ENCODE measurements at places on chromosomes 16 and 17. TPM values are rescaled to one million over a fixed set of nuclear protein-coding genes. Genes with fewer than 3 reads are reported as not detected.

The ABCC11 gene
- 0.04 TPM for total RNA-seq

The TNP2 gene
- not detected for total RNA-seq

The GPT2 gene
- total RNA-seq = 19.0 TPM

The CLEC18A gene
- total RNA-seq = 0.44 TPM

The RTN4RL1 gene
- total RNA-seq = 1.8 TPM

The IL21R gene
- total RNA-seq = 0.04 TPM

The ADAMTS18 gene
- 0.71 TPM for total RNA-seq

The SLC12A3 gene
- 0.04 TPM for total RNA-seq

The MSLN gene
- 0.31 TPM for total RNA-seq

The ACE gene
- total RNA-seq = 5.1 TPM

The KRTAP4-5 gene
- not detected for total RNA-seq

The TBKBP1 gene
- total RNA-seq = 14.4 TPM

DNA sequence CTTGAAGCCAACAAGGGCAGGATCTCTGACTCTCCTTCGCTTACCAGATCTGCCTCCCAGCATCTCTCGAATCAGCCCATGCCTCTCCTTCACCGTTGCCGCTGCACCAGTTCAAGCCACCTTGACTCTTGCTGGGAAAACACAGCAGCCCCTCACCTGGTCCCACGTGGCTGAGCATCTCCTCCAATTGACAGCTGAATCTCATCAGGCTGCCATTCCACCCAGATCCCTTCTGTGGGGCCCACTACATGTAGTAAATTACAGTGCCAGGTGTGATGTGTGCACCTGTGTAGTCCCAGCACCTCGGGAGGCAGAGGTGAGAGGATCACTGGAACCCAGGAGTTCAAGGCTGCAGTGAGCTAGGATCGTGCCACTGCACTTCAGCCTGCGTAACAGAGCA, 37.8 kb upstream of the C16orf78 start:
- H3K4me1 ChIP-seq = no peaks in the 10 kb centered on the region
- no peak overlapping the region for H3K27ac ChIP-seq
- no peak overlapping the region for H3K4me3 ChIP-seq
- peaks cover 2% of the 10 kb centered on the region for H3K27me3 ChIP-seq
- DNase-seq = no peak
- H3K36me3 ChIP-seq = no peaks in the 10 kb centered on the region

- no peaks in the 10 kb centered on the region for H3K4me1 ChIP-seq
- H3K27ac ChIP-seq = no peak overlapping the region
- no peak for DNase-seq
- no peak overlapping the region for H3K4me3 ChIP-seq
- H3K27me3 ChIP-seq = no peaks in the 10 kb centered on the region
- H3K36me3 ChIP-seq = peaks cover 77% of the 10 kb centered on the region
These were observed 15.9 kb downstream of the KPNB1 start for GRCh38 chr17:47665655-47666054.

GRCh38 chr16:81180578-81180977, 57.9 kb upstream of the BCO1 start:
- H3K36me3 ChIP-seq = no peaks in the 10 kb centered on the region
- H3K4me3 ChIP-seq = no peak overlapping the region
- no peaks in the 10 kb centered on the region for H3K27me3 ChIP-seq
- no peak for DNase-seq

GRCh38 chr17:45965812-45966211, 33.2 kb upstream of the STH start:
- no peaks in the 10 kb centered on the region for H3K36me3 ChIP-seq
- peaks cover 10% of the 10 kb centered on the region for H3K27me3 ChIP-seq
- peak; percentile 18 for DNase-seq
- no peak overlapping the region for H3K27ac ChIP-seq

- H3K4me3 ChIP-seq = no peak overlapping the region
- peak; percentile 82 for DNase-seq
- H3K27me3 ChIP-seq = peaks cover 7% of the 10 kb centered on the region
These were observed 267.2 kb downstream of the PARN start for GRCh38 chr16:14362774-14363371.

DNA sequence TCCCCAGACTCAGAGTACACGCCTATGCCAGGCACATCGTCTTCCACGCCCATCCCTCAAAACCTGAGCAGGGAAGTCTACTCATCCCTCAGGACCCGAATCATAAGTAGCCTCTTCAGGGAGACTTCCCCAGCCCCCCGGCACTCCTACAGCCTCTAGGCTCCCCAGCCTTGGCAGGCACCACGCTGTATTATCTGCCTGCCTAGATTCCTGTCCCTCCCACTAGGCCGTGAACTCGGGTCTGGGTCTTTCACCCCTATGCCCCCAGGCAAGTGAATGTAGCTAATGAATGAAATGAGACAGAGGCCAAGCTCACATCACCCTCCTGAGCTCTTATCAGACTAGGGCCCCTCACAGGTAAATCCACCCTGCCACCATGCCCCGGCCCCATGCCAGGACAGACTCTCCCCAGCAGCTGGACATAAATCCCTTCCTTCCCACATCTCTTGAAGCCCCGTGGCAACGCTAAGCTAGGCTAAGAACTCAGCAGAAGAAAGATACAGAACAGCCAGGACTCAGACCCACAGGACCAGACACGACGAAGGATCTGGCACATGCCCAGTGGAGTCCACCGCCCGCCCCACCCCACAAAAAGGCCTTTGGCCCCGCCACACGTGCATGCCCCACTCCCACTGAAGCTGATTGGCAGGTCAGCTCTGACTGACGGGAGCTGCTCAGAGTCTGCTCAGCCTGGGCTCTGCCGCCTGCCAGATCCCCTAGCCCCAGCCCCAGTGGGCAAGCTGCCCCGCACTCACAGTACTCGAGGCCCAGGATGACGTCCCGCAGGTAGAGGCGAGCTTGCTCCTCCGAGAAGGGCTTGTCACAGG, 13.0 kb downstream of the CAMKK1 start:
- H3K36me3 ChIP-seq = peaks cover 42% of the 10 kb centered on the region
- peaks cover 34% of the 10 kb centered on the region for H3K4me1 ChIP-seq
- H3K27ac ChIP-seq = peak overlapping the region; percentile 65
- no peak overlapping the region for H3K4me3 ChIP-seq
- peak; percentile 50 for DNase-seq

DNA sequence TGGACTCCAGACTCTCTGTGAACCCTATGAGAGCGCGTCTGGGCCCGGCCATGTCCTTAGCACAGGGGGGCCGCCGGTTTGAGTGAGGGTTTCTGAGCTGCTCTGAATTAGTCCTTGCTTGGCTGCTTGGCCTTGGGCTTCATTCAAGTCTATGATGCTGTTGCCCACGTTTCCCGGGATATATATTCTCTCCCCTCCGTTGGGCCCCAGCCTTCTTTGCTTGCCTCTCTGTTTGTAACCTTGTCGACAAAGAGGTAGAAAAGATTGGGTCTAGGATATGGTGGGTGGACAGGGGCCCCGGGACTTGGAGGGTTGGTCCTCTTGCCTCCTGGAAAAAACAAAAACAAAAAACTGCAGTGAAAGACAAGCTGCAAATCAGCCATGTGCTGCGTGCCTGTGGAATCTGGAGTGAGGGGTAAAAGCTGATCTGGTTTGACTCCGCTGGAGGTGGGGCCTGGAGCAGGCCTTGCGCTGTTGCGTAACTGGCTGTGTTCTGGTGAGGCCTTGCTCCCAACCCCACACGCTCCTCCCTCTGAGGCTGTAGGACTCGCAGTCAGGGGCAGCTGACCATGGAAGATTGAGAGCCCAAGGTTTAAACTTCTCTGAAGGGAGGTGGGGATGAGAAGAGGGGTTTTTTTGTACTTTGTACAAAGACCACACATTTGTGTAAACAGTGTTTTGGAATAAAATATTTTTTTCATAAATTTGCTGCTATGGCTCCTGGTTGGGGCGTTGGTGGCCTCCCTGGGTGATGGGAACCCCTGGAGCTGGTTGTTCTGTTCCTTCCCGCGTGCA, 23.1 kb downstream of the STAT5A start:
- H3K36me3 ChIP-seq = peaks cover 58% of the 10 kb centered on the region
- peak overlapping the region; percentile 97 for H3K27ac ChIP-seq
- H3K4me1 ChIP-seq = peaks cover 32% of the 10 kb centered on the region

GRCh38 chr17:81334391-81334901, 39.3 kb upstream of the SLC38A10 start:
- peak overlapping the region; percentile 66 for H3K27ac ChIP-seq
- H3K36me3 ChIP-seq = no peaks in the 10 kb centered on the region
- H3K4me3 ChIP-seq = no peak overlapping the region
- peaks cover 94% of the 10 kb centered on the region for H3K4me1 ChIP-seq
- H3K27me3 ChIP-seq = peaks cover 5% of the 10 kb centered on the region

DNA sequence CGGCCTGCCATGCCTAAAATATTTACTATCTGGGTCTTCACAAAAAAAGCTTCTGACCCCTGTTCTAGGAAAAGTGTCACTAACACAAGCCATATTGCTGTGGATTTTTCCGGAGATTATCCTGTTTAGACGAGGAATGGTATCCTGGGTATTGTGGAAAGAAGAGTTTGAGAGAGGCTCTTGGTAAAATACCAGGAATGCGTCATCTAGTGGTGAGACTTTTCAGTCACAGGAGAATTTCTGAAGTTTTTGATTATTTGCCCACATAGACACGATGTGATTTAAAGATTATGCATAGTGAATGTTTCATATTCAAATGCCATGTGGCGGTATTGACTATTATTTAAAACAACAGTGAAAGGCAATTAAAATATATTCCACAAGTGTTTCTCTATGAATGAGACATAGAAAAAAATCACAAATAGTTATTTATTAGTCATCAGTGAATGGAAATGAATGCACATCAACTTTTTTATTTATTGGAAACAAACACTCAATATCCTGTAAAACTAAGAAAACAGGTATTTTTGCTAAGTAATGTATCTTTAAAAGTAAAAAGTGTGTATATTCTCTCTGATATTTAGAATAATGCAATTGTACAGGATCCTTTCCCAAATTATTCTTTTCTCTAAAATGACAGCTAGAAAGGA, 7.8 kb downstream of the KRT28 start:
- DNase-seq = peak; percentile 88
- H3K4me3 ChIP-seq = no peak overlapping the region
- H3K36me3 ChIP-seq = no peaks in the 10 kb centered on the region
- H3K27me3 ChIP-seq = peaks cover 9% of the 10 kb centered on the region

GRCh38 chr16:9098377-9099090, 7.1 kb downstream of the HAPSTR1 start:
- no peak overlapping the region for H3K4me3 ChIP-seq
- no peaks in the 10 kb centered on the region for H3K27me3 ChIP-seq
- H3K4me1 ChIP-seq = peaks cover 17% of the 10 kb centered on the region
- DNase-seq = no peak
- H3K36me3 ChIP-seq = peaks cover 28% of the 10 kb centered on the region

DNA sequence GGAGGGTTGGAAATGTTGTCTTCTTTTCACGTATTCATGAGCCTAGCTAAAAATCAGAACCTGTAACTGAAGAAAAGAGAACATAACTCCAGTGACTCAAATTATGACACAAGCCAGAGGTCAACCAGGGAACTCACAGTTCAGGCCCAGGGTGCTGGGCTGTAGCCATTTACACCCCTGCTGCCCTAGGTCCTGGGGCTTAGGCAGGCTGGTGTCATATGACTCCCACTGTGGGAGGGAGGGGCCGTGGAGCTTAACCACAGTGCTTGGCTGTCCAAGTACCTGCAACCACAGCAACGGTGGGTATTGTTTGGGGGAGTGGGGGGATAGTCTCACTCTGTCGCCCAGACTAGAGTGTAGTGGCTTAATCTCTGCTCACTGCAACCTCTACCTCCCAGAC, 71.1 kb upstream of the AMZ2 start:
- no peak overlapping the region for H3K4me3 ChIP-seq
- no peaks in the 10 kb centered on the region for H3K36me3 ChIP-seq
- DNase-seq = no peak
- peaks cover 3% of the 10 kb centered on the region for H3K4me1 ChIP-seq
- no peak overlapping the region for H3K27ac ChIP-seq

DNA sequence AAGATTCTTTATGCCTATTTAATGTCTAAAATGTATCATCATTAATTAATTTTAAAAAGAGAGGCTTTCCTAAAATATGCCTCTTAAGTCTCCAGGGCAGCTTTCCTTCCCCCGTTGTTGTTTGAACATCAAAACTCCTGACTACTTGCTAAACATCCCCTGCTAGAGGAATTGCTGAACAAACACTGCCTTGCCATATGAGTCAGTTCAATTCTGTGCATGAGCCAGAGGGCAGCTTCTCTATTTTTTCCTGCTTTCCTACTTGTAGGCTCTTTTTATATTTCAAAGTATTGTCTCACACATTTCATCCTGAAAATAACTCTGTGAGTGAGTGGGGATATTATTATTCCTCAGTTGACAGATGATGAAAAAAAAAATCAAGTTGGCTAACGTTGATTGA, 143.4 kb downstream of the HS3ST4 start:
- no peaks in the 10 kb centered on the region for H3K27me3 ChIP-seq
- H3K4me1 ChIP-seq = no peaks in the 10 kb centered on the region
- H3K4me3 ChIP-seq = no peak overlapping the region
- H3K36me3 ChIP-seq = no peaks in the 10 kb centered on the region
- DNase-seq = no peak

DNA sequence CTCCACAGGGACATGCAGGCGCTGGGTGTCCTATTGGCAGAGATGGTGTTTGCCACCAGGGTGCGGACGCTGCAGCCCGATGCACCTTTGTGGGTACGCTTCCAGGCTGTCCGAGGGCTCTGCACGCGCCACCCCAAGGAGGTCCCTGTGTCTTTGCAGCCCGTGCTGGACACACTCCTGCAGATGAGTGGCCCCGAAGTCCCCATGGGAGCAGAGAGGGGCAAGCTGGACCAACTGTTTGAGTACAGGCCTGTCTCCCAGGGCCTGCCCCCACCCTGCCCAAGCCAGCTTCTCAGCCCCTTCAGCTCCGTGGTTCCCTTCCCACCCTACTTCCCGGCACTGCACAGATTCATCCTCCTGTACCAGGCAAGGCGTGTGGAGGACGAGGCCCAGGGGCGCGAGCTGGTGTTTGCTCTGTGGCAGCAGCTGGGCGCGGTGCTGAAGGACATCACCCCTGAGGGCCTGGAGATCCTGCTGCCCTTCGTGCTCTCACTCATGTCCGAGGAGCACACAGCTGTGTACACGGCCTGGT, 2.8 kb downstream of the WDR81 start:
- no peak overlapping the region for H3K4me3 ChIP-seq
- DNase-seq = no peak
- H3K27me3 ChIP-seq = no peaks in the 10 kb centered on the region

- H3K4me1 ChIP-seq = no peaks in the 10 kb centered on the region
- no peaks in the 10 kb centered on the region for H3K36me3 ChIP-seq
- DNase-seq = no peak
- H3K4me3 ChIP-seq = no peak overlapping the region
- H3K27me3 ChIP-seq = peaks cover 6% of the 10 kb centered on the region
- no peak overlapping the region for H3K27ac ChIP-seq
These were observed 9.9 kb upstream of the ENPP7 start for GRCh38 chr17:79720705-79721292.

- no peak for DNase-seq
- H3K4me1 ChIP-seq = no peaks in the 10 kb centered on the region
- no peaks in the 10 kb centered on the region for H3K27me3 ChIP-seq
- H3K36me3 ChIP-seq = no peaks in the 10 kb centered on the region
- no peak overlapping the region for H3K27ac ChIP-seq
These were observed 55.3 kb downstream of the HLF start for GRCh38 chr17:55319933-55320593.

- no peak for DNase-seq
- H3K36me3 ChIP-seq = no peaks in the 10 kb centered on the region
- no peak overlapping the region for H3K4me3 ChIP-seq
- H3K4me1 ChIP-seq = no peaks in the 10 kb centered on the region
These were observed 118.4 kb downstream of the SNX11 start for GRCh38 chr17:48225725-48226567.

GRCh38 chr16:77335652-77336234, 99.1 kb downstream of the ADAMTS18 start:
- H3K36me3 ChIP-seq = no peaks in the 10 kb centered on the region
- H3K27me3 ChIP-seq = no peaks in the 10 kb centered on the region
- H3K4me1 ChIP-seq = no peaks in the 10 kb centered on the region
- DNase-seq = no peak
- no peak overlapping the region for H3K4me3 ChIP-seq
